ENCODE measurements at places on chromosomes 7 and 10.
A peak's percentile ranks its signal among the peaks of the same experiment; 100 is the strongest.

DNA sequence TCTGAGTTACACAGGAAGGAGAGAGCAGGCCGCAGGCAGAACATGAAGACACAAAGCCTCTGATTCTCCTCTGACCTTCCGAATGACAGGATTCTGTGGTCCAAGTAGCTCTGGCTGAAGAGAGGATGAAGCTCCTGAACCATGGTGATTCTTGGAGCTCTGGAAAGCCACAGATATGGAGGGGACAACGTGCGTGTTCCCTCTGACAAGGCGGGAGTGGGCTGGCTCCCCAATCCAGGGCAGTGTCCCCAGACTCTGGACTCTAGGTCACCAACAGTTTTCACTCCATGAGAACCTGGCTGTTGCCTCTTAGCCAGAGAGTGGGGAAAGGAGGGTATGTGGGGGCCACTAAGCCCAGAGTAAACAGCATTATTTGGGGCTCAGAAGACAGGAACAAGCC, 7.4 kb upstream of the TRPV6 start:
- no peak for DNase-seq

- no peak for DNase-seq
These were observed 7.0 kb upstream of the PTPRE start for GRCh38 chr10:127899766-127900387.

- DNase-seq = no peak
These were observed 88.3 kb upstream of the PDGFA start for GRCh38 chr7:607938-608337.

- DNase-seq = no peak
These were observed 34.5 kb upstream of the RBM20 start for GRCh38 chr10:110609605-110610004.

- DNase-seq = peak; percentile 49
These were observed 11.1 kb downstream of the FAS start for GRCh38 chr10:89001729-89002072.

GRCh38 chr10:114427124-114427852, 23.0 kb upstream of the AFAP1L2 start:
- no peak for DNase-seq

GRCh38 chr7:134778941-134779740, at the start of gene CALD1:
Gene CALD1 (plus strand): TSS chr7:134779634. CDS start chr7:134867734, 88,100 bp downstream.
- peak; percentile 76 for DNase-seq

GRCh38 chr10:80996615-80997193, 459.0 kb downstream of the SH2D4B start:
- no peak for DNase-seq

GRCh38 chr10:33122014-33122809, 164.2 kb upstream of the ITGB1 start:
- peak; percentile 27 for DNase-seq
